ENCODE measurements at places on chromosomes 1 and 21.
A peak's percentile ranks its signal among the peaks of the same experiment; 100 is the strongest.

DNA sequence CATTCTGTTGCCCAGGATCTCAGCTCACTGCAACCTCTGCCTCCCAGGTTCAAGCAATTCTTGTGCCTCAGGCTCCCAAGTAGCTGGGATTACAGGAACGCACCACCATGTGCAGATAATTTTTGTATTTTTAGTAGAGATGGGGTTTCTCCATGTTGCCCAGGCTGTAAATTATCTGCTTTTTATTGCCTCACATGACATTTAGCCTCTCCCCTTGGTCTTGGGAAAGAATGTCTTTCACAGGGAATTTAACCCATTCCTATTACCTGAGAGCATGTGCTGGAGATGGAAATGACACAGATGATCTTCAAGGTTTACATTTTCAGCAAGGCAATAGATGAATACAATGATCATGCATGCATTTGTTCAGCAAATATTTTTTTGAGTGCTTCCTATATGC is 75.8 kb downstream of the NID1 start:
- no peak for DNase-seq

DNA sequence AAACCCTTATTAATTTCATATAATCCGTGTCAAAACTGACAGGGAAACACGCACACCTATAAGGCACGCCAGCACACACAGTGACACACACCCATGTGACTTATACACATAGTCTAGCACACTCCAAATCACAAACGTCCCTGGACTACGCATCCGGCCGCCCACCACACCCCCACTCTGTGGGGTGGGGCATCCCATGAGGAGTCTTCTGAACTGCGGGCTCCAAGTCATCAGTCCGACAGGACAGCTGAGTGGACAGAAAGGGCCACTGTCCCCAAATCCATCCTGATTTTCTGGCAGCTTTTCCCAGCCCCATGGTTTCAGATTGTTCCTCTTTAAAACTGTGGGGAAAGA is 829 bp downstream of the PEA15 start:
- DNase-seq = no peak

DNA sequence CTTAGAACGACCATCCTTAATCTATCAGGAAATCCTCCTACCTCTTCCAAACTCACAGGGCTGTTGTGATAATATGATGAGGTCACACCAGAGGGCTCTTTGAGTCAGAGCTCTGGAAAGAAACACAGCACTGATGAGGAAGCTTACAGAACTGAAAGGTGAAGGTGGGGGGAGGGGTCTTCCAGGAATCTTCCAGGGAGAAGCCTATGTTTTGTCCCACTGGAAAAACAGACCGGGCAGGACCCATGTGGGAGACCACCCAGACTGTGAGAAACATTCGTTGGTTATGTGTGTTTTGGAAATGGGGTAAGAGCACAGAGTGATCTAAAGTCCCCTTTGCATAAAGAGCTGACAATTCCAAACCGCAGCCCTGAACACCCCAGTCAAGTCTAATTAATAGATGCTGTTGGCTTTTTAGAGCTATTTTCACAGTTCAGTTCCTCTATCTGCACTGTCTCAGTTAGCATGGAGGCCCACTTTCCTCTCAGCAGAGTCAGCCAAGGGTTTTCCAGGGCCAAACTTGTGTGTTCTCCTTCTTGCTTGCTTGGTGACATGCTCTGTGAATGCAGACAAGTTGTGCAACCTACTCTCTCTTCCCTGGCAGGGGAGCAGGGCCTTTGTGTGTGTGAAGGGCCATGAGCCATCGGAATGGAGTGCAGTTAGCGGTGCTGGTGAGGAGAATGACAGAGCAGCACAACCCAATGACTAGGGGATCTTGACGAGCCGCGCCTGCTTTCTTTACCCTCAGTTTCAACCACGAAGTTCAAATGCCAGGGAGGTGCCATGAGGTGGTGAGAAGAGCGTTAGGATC is 12.3 kb downstream of the PHLDA3 start:
- no peak for DNase-seq

DNA sequence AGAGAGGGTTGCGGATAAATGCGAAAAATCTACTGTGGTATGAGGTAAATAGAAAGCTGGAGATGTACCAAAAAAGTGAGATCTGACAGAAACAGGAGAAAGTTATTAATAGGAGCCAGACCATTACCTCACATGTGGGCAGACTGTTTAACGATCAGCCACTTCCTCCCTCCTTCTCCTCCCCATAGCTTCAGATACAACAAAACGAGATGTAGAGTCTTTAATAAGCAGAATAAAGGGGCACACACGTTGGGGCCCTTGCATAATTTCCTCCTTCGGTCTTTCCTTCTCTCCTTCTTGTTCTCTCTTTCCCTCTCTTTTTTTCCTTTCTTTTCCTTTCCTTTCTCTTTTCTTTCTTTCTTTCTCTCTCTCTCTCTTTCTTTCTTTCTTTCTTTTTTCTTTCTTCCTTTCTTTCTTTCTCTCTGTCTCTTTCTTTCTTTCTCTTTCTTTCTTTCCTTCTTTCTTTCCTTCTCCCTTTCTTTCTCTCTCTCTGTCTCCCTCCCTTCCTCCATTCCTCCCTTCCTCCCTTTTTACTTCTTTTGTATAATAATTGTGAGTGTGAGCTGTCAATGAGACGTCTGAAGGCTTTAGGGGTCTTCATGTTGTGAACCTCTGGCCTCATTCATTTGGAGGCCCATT is 242.1 kb downstream of the GRIK1 start:
- no peak for DNase-seq

- DNase-seq = no peak
Measured at GRCh38 chr1:82901118-82901517, 1097.8 kb downstream of the TTLL7 start.

- DNase-seq = no peak
Measured at GRCh38 chr1:210726621-210727020, 397.9 kb downstream of the HHAT start.

- no peak for DNase-seq
Measured at GRCh38 chr1:55700359-55701130, 485.4 kb upstream of the USP24 start.

DNA sequence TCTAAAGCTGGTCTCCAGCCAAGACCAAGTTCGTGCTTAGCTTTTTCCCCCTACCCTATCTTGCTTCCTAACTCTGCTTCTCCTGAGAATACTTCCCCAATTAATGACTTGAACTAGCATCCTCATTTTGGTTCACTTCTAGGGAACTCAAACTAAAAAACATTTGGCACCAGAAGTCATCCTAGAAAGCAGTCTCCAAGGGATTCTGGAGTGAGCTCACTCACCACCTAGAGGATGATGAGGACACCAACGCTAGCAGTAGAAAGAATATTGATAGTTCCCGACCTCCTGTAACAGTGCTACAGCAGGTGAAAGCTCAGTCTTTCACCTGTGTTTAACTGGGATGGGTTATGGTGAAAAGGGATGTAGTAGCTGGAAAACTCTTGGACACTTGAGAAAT is 4.7 kb upstream of the PSMB2 start:
- no peak for DNase-seq

DNA sequence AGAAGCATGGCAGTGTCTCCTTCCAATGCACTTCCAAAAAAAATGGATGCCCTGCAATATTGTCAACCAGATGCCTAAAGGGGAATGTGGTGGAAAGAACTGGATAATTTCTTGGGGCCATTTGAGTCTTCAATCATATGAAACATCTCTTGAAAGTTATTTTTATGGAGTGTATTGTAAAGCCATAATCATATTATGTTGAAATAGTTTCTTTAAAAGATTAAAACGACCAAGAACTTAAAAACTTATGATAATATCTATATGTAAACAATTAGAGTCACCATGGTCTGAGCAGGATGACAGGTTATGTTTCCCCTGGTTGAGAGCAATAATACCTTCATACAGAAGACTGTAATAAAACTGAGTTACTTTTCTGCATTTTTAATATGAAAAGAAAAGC is 457.2 kb downstream of the PCP4 start:
- no peak for DNase-seq

- peak; percentile 8 for DNase-seq
Measured at GRCh38 chr1:229714964-229715603, 89.0 kb downstream of the URB2 start.

GRCh38 chr1:11668516-11668915 is 4.5 kb downstream of the FBXO6 start:
- no peak for DNase-seq

GRCh38 chr1:171841931-171842761 is 848 bp downstream of the DNM3 start:
- no peak for DNase-seq

DNA sequence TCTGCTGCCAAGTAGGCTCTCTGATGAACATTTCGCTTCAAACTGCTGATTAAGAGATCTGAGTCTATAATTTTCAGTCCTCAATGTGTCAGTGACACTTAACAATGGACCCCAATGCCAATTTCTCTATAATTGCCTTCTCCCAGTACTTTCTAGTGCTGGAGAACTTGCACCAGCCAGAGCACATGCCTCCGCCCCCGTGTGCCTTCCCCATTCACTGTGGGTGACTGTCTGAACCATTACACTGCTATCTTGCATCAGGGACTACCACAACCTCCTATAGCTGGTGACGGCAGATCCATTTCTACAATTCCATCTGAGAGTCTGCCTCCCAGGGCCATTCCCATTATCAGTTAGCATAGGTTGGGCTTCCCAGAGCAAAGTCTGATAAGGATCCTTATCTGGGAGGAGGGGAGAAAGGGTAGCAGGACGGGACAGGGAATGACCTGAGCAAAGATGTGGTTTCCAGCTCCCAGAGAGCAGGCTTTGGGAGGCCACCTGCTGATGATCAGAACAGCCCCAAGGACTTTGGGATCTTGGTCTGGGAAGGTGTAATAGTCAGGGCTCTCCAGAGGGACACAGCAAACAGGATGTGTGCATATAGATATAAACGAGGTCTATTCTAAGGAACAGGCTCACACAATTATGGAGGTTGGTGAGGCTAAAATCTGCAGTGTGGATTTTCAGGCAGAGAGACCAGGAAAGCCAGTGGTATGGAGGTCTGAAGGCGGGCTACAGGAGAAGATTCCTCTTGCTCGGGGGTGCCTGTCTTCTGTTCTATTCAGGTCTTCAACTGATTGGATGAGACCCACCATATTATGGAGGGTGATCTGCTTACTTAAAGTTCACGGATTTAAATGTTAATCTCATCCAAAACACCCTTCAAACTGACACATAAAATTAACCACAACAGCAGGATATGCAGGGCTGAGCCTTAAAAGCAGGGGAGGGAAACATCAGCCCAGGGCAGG is 238.2 kb downstream of the PTPRU start:
- no peak for DNase-seq

- DNase-seq = no peak
Measured at GRCh38 chr1:235430991-235431390, 63.8 kb downstream of the TBCE start.

DNA sequence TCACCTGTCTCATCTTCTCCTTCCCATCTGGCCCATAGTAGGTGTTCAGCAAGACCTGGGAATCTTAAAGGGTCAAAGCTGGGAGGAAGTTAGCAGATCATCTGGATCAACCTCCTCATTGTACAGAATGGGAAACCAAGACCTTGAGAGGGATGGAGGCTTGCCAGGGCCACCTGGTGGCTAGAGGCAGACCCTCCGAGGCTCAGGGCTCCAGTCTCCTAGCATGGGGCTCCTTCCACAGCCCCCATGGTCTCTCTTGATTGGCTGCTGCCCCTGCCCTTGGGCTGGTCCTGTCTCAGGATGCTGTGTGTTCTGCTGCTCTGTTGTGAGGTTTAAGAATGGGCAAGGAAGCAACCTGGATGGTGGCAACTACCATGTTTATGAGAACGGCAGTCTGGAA is 68.7 kb upstream of the CNTN2 start:
- no peak for DNase-seq

DNA sequence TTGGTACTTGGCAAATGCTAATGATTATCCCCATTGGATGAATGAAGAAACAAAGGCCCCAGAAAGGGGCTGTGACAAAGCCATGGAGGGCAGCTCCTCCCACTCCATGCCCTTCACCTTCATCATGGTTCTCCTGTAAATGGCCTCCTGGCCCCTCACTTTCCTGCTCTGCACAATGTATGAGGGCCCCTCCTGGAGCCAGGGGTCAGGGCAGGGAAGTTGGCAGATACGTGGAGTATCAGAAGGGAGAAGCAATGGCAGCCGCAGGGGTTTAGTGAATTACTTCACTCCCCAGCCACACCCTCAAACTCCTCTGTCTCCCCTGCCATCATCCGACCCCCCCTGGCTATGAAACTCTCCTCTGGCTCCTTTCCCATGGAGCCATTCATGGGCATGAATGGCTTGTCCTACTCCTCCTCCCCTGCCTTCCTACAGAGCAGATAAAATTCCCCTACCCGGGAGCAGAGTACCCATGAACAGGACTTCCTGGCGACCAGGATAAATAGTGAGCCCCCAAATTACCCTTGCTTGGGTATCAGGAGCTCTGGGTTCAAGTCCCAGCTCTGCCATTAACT is 86.3 kb downstream of the CAMK2N1 start:
- no peak for DNase-seq

- DNase-seq = no peak
Measured at GRCh38 chr1:85480566-85480965, 15.6 kb upstream of the DDAH1 start.
